ENCODE measurements at places on chromosomes 12 and 14.
A peak's percentile ranks its signal among the peaks of the same experiment; 100 is the strongest.

GRCh38 chr12:110180591-110181005, 56.4 kb downstream of the IFT81 start:
- no peak for DNase-seq

- DNase-seq, result no peak
Observed at GRCh38 chr12:121086781-121087295, 45.8 kb upstream of the P2RX7 start.

- no peak for DNase-seq
Observed at GRCh38 chr14:63793376-63793775, 59.4 kb upstream of the SYNE2 start.

DNA sequence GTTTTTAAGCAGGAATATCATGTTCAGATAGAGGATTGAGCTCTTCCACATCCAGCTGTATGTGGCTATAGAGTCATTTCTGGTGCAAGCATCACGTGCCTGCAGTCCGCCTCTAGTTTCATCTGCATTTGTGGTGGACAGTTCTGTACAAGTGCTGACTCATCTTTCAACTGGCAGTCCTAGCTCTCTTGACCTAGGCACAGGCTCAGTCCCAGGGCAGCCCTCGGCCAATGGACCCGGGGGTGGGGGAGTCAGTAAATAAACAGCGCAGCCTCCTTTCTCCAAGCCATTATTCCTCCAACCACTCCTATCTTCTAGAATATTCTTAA, 41.8 kb upstream of the FRMD6 start:
- DNase-seq, result no peak

DNA sequence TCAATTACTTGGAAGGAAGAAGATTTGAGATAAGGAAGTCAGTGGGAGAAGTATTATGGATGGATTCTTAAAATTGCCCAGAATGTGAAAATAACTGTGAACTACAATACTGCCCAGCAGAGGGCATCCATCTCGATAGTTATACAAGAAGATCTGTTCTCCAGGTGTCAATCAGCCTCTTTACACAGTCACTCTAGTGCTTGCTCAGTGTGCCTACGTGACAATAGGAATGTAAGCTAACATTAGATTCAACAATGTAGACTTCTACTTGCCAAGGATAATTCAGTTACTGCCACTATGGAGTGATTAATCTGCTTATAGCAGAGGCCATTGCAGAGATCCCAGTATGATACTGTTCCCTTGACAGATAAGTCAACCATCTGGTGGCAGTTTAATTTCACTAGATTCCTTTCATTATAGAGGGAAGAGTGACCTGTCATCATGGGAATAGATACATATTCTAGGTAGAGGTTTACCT, 10.6 kb upstream of the MAP4K5 start:
- no peak for DNase-seq

DNA sequence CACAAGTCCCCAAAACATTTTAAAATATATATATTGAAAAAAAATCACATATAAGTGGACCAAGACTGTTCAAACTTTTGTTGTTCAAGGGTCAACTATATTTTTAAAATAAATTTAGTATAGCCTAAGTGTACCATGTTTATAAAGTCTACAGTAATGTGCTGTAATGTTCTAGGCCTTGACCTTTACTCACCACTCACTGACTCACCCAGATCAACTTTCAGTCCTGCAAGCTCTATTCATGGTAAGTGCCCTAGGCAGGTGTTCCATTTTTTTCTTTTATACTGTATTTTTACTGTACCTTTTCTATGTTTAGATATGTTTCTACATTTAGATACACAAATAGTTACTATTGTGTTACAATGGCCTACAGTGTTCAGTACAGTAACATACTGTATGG, 23.4 kb upstream of the TMTC1 start:
- no peak for DNase-seq

DNA sequence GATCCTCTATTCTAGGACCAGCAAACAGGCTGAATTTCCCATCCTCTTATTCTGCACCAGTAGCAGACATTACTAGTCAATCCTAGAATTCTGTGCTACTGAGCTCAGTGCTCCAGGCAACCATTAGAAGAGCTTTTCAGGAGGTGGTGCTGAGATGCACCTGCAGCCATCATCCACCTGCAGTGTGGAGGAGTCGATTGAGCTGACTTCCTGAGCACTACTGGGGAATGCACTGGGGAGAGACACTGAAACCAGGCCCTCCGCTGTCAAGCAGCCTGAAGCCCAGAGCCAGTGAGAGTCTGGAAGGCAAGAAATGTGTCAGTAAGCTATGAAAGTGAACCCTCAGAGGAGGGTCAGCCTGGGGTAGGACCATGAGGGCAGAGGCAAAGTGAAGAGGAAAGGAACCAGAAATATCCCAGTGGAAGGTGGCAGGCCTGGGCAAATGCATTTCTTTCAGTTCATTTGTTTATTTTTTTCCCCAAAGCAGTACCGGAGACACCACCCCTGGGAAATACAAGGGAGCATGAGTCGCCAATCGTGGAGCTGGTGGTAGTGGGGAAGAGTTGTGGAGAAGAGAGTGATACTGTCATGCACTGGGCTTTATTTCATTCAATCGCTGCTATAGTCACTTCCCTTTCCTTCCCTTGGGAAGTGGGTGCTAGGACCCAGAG, 23.0 kb upstream of the SERPINA4 start:
- no peak for DNase-seq

DNA sequence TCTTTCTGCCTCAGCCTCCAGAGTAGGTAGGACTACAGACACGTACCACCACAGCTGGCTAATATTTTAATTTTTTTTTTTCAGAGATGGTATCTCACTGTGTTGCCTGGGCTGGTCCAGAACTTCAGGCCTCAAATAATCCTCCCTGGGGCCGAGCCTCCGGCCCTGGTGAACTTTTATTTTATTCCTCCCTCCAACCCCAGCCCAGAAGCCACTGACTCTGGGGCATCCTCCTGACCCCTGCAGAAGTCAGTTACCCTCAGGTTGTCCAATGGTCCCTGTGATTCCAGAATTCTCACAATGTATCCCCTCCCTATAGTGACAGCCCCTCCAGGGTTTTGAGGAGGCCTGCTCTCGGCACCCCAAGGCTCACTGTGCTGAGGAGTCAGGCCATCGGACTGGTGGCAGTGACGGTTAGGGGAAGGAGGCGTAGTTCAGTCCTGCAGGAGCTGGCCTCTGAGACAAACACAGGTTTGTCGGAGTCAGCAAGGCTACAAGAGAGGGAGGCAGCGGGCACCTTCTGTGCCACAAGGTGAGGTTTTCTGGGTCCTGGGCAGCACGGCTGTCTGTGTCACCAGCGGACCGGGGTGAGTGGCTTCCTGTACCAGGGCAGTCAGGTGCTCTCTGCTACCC, 19.4 kb upstream of the FIGNL2 start:
- no peak for DNase-seq

GRCh38 chr14:24605435-24606190, 3.9 kb downstream of the GZMH start:
- peak; percentile 64 for DNase-seq

DNA sequence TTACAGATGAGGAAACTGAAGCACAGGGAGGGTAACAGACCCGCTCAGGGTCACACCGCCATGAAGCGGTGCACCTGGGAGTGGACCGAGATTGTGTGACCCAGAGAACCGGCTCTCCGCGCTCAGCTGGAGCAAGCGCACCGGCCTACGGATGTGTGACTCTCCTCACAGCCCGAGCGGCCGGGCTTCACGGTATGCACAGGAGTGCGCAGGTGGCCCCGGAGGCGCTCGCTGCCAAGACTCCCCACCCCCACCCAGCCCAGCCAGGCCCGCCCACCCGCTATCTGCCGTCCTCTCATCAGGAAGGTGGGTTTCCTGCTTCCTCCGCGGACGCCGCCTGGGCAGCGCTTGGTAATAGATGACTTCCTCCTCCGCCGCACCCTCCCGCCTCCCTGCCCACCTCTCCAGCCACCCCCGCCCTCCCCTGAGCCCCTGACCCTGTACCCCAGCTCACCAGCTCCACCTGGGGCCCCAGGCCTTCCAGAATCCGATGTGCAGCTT, 110.7 kb downstream of the NCOR2 start:
- DNase-seq, result no peak

DNA sequence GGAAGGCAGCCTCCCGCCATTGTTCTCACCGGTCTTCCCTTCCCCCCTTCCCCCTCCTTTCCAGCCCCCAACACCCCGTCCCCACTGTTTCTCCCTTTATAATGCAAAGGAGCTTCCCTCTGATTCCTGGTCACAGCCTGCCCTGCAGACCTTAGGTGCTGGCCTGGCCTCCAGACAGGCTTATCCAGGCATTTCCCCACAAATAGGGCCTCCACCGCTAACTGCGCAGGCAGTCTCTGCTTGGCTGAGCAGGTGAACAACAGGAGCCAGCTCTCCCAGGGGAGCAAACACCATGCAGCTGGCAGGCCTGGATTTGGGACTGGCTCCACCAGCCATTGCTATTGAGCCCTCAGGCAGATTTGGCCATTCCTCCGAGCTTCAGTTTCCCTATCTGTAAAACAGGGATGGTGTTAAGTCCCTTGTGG, 46.0 kb downstream of the SMIM41 start:
- DNase-seq, result no peak

DNA sequence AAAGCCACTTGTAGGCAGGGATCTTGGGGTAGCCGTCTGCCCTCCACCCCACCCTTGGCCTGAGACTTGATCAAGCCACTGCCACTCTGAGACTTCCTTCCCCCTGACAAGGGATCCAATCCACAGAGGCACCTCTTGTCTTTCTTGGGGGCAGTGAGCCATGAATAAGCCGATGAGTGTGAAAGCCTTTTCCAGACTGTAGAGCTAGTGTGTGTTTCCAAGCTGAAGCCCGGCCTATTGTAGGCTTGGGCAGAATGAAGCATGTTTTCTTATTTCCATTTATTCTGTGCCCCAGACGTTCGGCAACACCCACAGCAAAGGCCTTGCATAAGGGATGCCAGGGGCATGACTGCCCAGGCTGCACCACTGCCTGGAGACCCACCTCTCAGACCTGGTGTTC, 991.6 kb downstream of the BCL11B start:
- DNase-seq, result no peak

- DNase-seq, result no peak
Observed at GRCh38 chr12:26135010-26135420, 10.2 kb upstream of the BHLHE41 start.

GRCh38 chr12:52224151-52224550, 8.9 kb upstream of the KRT7 start:
- no peak for DNase-seq

GRCh38 chr12:24352363-24352762, 402.9 kb upstream of the SOX5 start:
- DNase-seq, result no peak

GRCh38 chr14:73789989-73790581, 61.5 kb upstream of the PTGR2 start:
- DNase-seq, result no peak

DNA sequence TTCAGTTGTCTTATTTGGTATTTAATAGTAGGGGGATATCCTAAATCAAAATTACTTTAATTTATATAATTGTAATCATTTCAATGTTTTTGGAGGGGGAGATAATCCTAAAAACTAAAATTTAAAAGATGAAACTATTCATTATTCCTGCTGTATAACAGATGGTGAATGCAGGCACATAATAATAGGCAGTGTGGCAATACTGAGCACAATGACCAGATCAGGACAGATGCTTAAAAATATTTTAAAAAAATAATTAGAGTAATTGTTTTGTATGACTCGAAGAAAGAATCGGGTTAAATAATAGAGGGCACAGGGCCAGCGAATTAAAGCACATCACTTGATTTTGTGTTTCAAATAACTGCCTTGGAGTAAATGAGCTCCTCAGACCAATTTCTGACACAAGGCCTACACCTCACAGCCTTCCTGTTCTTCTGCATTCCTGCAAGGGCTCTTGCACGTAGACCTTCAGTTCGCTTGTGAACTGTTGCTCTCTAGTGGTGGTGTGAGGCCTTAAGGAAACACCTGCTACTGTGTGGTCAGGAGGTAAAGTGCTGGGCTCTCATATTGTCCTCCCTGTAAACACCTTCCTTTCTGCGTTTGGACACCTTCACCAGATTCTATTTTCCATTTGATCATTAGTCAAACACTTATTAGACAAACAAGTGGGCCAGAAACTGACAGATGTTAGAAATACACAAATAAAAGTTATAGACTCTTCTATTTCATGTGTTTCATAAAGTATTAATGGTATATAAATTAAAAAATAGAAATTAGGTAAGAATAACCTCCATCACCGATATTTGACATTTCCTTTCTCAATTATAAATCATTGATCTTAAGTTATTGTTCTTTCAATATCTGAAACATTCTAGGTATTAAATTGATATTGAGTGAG, 29.3 kb upstream of the KLRF1 start:
- DNase-seq, result peak; percentile 38

DNA sequence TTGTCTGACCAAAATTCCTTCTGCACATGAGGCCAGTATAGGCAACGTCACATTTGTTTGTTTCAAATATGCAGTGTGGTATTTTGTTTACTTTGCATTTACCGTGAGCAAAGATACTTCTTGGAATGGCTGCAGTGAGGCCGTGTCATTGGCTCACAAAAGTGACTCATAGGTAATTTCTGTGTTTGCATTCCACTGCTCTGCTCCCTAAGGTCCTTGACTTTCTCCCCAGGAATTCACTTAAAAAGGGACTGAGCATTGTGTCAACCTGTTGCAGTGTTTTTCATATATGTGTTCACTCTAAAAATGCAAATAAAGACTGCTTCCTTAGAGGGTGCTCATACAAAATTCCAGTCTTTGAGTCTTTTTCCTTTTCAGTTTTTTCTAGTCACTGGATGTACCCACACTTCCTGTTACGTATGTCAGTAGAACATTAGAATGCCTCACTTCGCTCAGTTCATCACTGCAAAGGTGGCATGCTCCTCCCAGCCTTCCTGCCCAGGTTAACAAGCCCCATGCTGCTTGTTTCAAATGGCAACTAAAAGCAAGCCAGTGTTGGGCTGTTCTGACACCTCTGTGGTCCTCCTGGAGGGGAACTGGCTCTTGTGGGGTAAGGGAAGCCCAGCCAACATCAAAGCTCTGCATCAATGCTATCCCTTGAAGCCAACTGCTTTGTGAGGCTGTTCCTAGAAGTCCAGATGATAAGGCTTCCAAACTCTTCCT, 9.1 kb downstream of the C12orf76 start:
- no peak for DNase-seq

DNA sequence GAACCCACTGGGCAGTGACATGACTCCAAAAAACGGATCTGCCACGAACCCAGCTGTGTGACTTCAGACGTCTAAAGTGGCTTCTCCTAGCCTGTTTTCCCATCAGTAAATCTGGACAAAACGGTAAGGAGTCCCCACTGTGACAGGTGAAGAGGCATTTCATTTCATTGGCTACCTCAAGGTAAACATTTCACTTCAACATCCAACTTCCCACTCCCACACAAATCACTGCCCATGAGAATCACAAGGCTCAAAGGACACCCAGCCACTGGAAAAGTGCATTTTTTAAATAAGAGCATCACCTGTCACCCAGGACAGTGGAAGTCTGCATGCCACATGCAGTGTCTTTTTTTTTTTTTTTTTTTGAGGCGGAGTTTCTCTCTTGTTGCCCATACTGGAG, 27.9 kb downstream of the HSP90AA1 start:
- no peak for DNase-seq

GRCh38 chr12:902581-902980, 46.9 kb downstream of the RAD52 start:
- DNase-seq, result no peak
